ENCODE measurements at places on chromosomes 7 and 10.

GRCh38 chr10:24706479-24707118 lies 17.1 kb downstream of the ARHGAP21 start:
- no peak for DNase-seq

GRCh38 chr10:4810092-4810491 lies 15.9 kb upstream of the AKR1E2 start:
- no peak for DNase-seq

DNA sequence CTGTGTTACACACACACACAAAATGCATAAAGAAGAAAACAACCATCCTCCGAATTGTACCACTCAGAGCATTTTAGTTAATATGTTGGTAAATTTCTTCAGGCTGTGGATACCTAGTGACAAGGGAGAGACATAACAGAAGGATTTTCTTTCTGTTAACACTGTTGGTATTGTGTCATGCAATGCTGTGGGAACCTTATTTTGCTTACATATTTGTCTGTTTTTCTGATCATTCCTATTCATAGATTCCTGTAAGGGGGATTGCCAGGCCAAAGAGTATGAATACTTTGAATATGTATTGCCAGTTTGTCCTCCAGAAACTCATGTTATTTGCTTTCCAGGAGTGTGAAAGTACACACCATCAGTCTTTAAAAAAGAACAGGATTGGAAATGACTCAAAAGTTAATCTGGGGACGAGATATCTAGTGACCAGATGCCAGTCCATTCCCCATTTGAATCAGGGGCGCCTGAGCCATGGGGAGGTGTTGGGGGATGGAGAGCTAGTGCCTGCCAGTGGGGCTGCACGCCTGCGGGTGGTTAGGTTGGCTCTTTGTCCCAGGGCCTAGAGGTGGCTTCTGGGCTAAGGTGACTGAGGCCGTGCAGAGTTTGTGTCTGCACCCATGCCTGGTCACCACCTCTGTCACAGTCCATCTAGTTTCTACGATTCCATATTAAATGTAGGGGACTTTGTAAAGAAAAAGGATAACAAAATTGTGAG lies 142.0 kb downstream of the PTPN20 start:
- DNase-seq: no peak

GRCh38 chr7:80661729-80662128 lies 23.3 kb downstream of the CD36 start:
- DNase-seq: no peak

GRCh38 chr10:77879710-77880109 lies 46.8 kb downstream of the DLG5 start:
- no peak for DNase-seq

- DNase-seq: no peak
Measured at GRCh38 chr10:3064423-3064822, 2.9 kb upstream of the PFKP start.

GRCh38 chr7:21317966-21318915 lies 109.6 kb upstream of the SP4 start:
- no peak for DNase-seq

- DNase-seq: no peak
Measured at GRCh38 chr7:151016942-151017341, 7.4 kb downstream of the ATG9B start.

GRCh38 chr10:102677331-102678067 lies 33.2 kb downstream of the TRIM8 start:
- DNase-seq: no peak

DNA sequence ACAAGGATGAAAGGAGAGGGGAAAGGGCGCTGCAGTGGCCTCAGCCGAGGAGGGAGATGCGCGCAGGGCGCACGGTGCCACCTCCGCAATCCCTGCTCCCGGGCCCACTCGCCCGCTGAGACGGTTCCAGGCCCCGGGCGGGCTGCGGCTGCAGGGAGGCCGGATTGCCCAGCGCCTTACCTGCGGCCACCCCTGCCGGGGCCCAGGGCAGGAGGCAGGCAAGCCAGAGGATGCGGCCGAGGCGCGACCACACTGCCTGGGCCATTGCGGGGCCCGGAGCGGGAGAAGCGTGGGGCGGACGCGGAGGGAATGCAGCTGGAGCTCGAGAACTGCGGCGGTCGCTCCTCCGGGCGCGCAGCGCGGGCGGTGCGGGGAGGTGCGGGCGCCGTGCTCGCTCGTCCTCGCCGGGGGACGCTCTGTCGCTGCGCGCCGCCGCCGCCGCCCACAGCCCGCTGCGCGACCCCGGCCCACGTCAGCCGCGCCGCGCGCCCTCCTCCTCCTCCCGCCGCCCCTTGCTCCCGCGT lies at the start of gene TMEM130:
TMEM130 (minus strand) TSS at position 418 of the 524 bp plus-strand sequence; CDS start at position 265, 153 bp downstream.
- no peak for DNase-seq

- no peak for DNase-seq
Measured at GRCh38 chr7:16627236-16627635, 18.3 kb downstream of the ANKMY2 start.

DNA sequence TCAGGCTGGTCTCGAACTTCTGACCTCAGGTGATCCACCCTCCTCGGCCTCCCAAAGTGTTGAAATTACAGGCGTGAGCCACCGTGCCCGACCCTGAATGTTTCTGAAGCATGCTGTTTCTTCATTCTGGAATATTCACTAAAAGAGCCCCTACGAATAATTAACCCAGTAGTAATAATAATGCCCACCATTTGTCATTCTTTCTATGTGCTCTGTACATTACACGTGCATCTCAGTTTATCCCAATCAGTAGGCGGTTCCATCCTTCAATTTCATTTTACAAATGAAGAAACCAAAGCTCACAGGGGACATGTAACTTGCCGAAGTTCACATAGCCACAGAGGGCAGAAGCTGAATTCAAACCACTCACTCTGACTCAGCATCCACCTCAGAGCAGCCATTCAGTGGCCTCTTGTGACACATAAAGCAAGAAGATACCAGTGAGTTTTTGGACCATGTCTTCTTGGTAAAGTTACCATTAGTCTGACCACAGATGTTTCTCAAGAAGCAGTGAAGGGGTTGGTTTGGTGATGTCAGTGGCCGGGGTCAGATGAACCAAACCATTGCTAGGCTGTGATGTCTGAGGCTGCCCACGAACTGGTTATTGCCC lies 71.9 kb upstream of the DUSP5 start:
- no peak for DNase-seq

GRCh38 chr10:32005050-32005449 lies 51.2 kb downstream of the KIF5B start:
- no peak for DNase-seq

DNA sequence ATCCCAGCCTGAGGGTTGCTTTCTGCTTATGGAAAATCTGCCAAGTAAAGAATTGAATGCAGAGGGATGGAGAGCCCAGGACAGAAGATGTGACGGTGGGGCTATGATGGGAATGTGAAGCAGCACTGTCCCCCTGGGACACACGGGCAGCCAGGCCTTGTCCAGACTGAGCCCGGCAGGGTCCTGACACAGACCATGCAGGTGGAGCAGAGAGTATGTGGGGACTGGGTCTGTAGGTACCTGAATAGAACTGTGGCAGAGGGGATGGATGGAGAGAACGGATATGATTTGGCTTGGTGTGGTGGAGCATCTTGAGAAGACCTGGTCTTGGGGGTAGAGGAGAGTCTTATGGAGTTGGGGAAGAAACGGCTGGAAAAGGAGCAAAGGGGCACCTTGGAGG lies 732 bp upstream of the LRRC18 start:
- no peak for DNase-seq

DNA sequence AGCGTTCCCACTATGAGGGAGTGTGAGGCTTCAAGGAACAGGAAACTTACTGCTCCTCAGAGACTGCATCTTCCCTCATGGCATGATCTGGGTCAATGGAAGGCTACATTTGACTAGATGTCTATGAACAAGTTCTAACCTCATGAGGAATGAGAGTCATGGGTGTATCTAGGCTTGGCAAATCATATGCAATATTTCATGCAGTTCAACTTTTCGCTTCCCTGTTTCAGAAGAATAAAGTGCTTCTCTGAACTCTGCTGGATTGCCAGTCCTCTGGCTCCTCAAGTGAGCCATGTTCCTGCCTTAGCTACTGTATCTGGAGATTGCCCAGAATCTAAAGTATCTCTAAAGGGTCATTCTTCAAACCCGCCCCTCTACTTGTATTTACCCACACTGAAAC lies 54.3 kb upstream of the SEMA3A start:
- no peak for DNase-seq

- DNase-seq: no peak
Measured at GRCh38 chr7:98647326-98647725, 30.2 kb downstream of the NPTX2 start.

DNA sequence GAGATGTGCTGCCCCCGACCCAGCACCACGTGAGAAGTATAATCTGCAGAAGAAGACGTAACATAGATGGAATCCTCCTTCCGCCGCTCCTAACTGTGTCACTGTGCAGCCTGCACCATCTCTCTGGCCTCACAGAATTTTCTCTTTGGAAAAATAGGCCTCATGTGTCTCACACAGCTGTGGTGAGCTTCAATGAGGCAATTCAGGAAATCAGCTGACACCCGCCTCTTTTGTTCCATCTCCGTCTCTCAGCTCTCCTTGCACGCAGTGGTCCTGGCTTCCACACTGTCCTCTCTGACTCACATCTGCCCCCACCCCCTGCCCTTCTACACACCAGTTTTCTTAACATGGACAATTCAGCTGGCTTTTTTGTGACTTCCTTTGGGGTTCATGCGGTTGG lies 7.2 kb downstream of the C10orf90 start:
- no peak for DNase-seq

DNA sequence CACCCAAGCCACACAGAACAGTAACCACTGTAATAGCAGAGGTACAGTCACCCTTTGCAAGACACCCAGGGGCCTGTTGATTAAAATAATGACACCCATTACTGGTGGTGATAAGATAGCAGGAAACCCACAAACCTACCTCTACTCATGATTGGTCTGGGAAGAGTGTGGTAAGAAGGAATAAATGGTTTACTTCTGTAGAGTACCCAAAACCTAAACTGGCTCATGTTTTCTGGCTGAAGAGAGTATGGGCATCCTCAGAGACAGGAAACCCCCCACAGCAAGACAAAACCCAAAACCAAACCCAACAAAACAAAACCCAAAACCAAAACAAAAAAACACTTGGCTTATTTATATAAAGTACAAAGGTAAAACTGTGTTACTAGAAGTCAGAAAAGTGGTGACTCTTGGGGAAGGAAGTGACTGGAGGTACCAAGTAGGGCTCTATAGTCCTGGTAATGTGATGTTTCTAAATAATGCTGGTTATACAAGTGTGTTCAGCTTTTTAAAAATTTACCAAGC lies 15.5 kb upstream of the DNAJB12 start:
- no peak for DNase-seq
